ENCODE measurements at places on chromosomes 16 and 17. TPM values are rescaled to one million over a fixed set of nuclear protein-coding genes. Genes with fewer than 3 reads are reported as not detected.

Gene SLC5A10
- not detected for total RNA-seq

Gene CNGB1
- total RNA-seq: not detected

Gene OR4D1
- total RNA-seq: not detected

Gene MARVELD3
- total RNA-seq: 6.9 TPM

Gene KRTAP2-3
- not detected for total RNA-seq

GRCh38 chr17:75454193-75454592, 2.2 kb upstream of the TMEM94 start:
- DNase-seq: no peak

DNA sequence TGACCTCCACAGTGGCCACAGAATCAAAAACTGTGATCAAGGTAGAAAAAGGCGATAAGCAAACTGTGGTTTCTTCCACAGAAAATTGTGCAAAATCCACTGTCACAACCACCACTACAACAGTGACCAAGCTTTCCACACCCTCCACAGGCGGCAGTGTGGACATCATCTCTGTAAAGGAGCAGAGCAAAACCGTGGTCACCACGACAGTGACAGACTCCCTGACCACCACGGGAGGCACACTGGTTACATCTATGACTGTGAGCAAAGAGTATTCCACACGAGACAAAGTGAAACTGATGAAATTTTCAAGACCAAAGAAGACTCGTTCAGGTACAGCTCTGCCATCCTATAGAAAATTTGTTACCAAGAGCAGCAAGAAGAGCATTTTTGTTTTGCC, 83.6 kb downstream of the C17orf58 start:
- DNase-seq: no peak

All from upper lobe of right lung (tissue), 1 donor.